ENCODE measurements at places on chromosomes 7 and 10.

GRCh38 chr10:72407471-72407870 is 52.8 kb upstream of the DNAJB12 start:
- DNase-seq: no peak

- no peak for DNase-seq
Observed at GRCh38 chr7:94975336-94975735, 67.9 kb downstream of the PPP1R9A start.

DNA sequence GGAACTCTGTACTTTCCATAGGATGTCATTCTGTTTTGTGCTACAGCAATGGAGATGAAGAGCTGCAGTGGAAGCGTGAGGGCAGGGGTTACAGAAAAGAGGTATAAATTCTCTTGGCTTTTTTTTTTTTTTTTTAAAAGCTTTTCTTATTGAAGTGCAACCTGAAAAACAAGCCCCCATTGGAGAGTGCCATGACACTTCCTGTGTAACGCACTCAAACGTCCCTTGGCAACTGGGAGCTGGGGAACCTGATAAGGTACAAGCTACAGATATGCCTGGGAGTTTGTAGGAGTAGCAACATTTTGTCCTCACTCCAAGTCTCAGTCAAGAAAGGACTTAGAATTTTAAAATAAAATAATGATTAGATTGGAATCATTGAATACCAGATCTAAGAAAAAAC is 512.1 kb downstream of the RPS24 start:
- DNase-seq: no peak

DNA sequence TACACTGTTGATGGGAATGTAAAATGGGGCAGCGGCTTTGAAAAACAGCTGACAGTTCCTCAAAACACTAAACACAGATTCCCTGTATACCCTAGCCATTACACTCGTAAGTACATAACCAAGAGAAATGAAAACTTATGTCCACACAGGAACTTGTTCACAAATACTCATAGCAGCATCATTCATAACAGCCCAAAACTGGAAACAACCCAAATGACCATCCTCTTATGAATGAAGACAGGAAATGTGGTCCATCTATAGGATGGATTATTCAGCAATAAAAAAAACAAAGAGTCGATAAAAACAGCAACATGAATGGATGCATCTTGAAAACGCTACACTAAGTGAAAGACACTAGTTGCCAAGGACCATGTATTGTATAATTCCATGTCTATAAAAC is 23.7 kb downstream of the NMT2 start:
- no peak for DNase-seq

GRCh38 chr7:85039196-85039923 is 147.5 kb downstream of the SEMA3D start:
- DNase-seq: no peak

DNA sequence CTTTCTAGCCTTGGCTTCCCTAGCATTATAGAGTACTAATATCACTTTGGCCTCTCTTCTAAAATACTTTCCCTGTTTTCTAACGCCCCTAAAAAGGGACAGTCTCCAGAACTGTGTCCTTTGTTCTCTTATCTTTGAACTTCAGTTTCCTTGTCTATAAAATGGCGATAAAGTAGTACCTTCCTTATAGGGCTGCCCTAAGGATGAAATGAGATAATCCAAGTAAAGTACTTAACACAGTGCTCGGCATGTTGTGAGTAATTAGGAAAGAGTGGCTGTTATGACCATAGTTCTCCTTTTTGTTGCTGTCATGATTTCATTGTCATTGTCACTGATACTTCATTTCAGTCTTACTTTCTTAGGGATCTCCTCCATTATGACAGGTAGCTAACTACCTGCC is 114.7 kb downstream of the EXOC4 start:
- no peak for DNase-seq

DNA sequence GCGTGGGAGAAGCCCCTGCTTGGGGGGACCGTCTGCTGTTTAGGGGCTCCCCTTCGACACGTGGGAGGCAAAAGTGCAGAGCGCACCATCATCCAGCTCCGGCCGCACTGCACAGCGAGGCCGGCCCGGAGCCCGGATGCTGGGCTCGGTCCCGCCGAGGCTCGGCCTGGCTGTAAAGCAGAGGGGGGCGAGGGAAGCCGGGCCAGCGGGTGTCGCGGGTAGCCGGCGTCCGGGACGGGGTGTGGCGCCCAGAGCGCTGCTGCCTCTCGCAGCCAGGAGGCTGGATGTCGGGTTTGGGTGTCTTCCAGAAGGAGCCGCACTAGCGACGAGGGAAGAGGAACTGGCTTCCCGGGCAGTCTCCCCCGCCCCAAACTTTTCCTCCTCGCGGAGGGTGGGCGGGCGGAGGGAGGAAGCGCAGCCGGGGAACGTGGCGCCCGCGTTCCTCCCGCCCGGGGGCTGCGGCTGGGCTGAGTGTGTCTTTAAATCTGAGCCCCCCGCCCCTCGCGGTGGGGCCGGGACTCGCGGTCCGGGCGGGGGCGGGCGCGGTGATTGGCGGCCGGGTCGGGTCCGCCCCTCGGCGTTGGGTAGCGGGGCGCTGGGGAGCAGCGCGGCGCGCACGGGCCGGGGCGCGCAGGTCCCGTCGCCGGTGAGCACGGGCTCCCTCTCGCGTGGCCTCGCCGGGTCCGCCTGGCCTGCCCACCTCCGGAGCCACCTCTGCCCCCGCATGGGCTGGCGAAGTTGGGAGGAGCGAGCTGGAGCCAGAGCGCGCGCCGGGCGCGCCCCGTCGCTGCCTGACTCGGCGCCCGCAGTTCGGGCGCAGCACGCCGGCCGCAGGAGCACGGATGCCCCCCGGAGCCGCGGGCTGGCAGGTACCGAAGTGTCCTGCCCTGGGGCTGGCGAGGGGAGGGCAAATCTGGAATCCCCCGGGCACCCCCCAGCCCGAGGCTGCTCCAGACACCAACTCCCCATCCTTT is at the start of gene PALD1:
Gene PALD1 (plus strand): TSS at position 577 of the 974 bp plus-strand sequence. CDS start 47,185 bp downstream, outside the sequence.
- DNase-seq: no peak

DNA sequence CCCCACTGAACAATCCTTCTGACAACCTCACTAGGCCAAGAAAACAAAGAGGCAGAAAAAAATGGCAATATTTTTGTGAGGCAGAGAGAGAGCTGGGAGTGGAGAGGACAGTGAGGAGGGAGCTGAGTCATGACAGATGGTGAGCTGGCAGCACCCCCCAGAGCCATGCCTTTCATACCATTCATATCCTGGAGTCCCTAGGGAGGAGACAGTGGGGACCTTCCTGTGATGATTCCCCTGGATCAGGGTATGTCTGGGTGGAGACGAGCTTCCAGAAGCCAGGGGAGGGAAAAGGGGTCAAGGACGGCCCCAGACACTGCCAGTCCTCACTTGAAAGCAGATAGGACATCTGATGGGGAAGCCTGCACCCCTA is 160.5 kb downstream of the ADAM12 start:
- DNase-seq: no peak

GRCh38 chr10:79081353-79082034 is 12.7 kb downstream of the ZMIZ1 start:
- DNase-seq: no peak

All from NCI-H526 treated with DMSO at 0.1 percent for 48 hours (cell line).